ENCODE measurements at places on chromosomes 2 and 18. TPM values are rescaled to one million over a fixed set of nuclear protein-coding genes. Genes with fewer than 3 reads are reported as not detected.

Gene C2orf15
- 3.9 TPM for total RNA-seq

Gene INPP5D
- 123 TPM for total RNA-seq

Gene PSMG2
- 70.7 TPM for total RNA-seq

Gene RAMP1
- total RNA-seq, result not detected

Gene TUBA3E
- not detected for total RNA-seq

Gene AKAIN1
- total RNA-seq, result not detected

Gene NYAP2
- total RNA-seq, result 0.05 TPM

Gene FARSB
- 15.8 TPM for total RNA-seq

Gene DSC2
- total RNA-seq, result not detected

Gene IL1RL1
- total RNA-seq, result not detected

Gene HAAO
- 0.31 TPM for total RNA-seq

Gene MYL1
- not detected for total RNA-seq

Gene SERPINB7
- not detected for total RNA-seq

Gene AMER3
- not detected for total RNA-seq

Gene FKBP1B
- 0.39 TPM for total RNA-seq

Gene RAB27B
- 0.05 TPM for total RNA-seq

Gene NEU2
- total RNA-seq, result not detected

Gene LYG1
- 4.5 TPM for total RNA-seq

Gene KCNE4
- not detected for total RNA-seq

Gene CSRNP3
- total RNA-seq, result not detected

Gene SIX3
- total RNA-seq, result not detected

Gene CYP26B1
- not detected for total RNA-seq

Gene SOWAHC
- total RNA-seq, result not detected

Gene HOXD13
- not detected for total RNA-seq

Gene REG1B
- total RNA-seq, result not detected

Gene PTPRN
- not detected for total RNA-seq

All from naive thymus-derived CD8-positive, alpha-beta T cell (primary cell).